ENCODE measurements at places on chromosomes 7 and 10. TPM values are rescaled to one million over a fixed set of nuclear protein-coding genes. Genes with fewer than 3 reads are reported as not detected.

Gene CUL1
- 59.6 TPM for total RNA-seq

Gene FRAT1
- 3.0 TPM for total RNA-seq

Gene ZNF438
- total RNA-seq = 2.4 TPM

Gene PKD1L1
- total RNA-seq = 0.02 TPM

Gene IFT22
- total RNA-seq = 5.4 TPM

Gene LIPJ
- total RNA-seq = not detected

Gene SPDYE3
- not detected for total RNA-seq

Gene ERVW-1
- total RNA-seq = not detected

Gene GARIN1A
- total RNA-seq = not detected

Gene ERCC6
- 14.2 TPM for total RNA-seq

Gene COPS6
- 97.8 TPM for total RNA-seq

Gene LBX1
- total RNA-seq = not detected

Gene SRRM3
- total RNA-seq = not detected

Gene C10orf143
- 3.5 TPM for total RNA-seq

Gene RBP3
- total RNA-seq = not detected

Gene HMX2
- 0.62 TPM for total RNA-seq

Gene PDLIM1
- 0.33 TPM for total RNA-seq

Gene OR2A12
- total RNA-seq = not detected

Gene PPP1R9A
- total RNA-seq = not detected

Gene ALOX5
- 0.14 TPM for total RNA-seq

Gene IL15RA
- 14.7 TPM for total RNA-seq

Gene OR6V1
- total RNA-seq = not detected

Gene PI4K2A
- 9.4 TPM for total RNA-seq

Gene CACNA2D1
- total RNA-seq = not detected

Gene ZNF398
- total RNA-seq = 4.3 TPM

Gene GBX1
- total RNA-seq = not detected

Gene KIAA1217
- 0.86 TPM for total RNA-seq

Gene SPDYE2
- total RNA-seq = not detected

Gene NPFFR1
- not detected for total RNA-seq

Gene LRIT1
- total RNA-seq = not detected

Gene LRRTM3
- not detected for total RNA-seq

Gene NCF1
- 0.50 TPM for total RNA-seq

Data from activated naive CD4-positive, alpha-beta T cell treated with anti-CD3 and anti-CD28 coated beads for 36 hours (primary cell).